ENCODE measurements at places on chromosomes 6 and 20.
A peak's percentile ranks its signal among the peaks of the same experiment; 100 is the strongest.

- no peak for DNase-seq
Observed at GRCh38 chr20:40192081-40192480, 497.0 kb downstream of the MAFB start.

DNA sequence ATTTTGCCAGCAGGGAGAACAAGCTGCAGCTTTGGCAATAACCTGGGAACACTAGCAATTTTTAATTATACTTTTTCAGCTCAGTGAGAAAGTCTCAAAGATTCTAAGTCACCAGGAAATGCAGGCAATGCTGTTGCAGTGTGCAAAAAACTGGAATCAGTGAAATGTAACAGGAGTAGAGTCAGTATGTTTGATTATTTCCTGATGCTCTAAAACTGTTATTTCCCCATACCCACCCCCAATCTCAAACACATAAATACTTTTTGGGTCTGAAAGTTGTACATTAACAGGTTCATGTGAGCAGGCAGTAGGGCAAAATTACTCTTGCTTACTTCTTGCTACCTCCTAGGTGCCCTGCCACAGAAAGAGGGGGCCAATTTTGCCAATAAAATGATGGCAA is 65.4 kb upstream of the BEND6 start:
- no peak for DNase-seq

- DNase-seq, result no peak
Observed at GRCh38 chr6:5315881-5316280, 54.6 kb downstream of the FARS2 start.

DNA sequence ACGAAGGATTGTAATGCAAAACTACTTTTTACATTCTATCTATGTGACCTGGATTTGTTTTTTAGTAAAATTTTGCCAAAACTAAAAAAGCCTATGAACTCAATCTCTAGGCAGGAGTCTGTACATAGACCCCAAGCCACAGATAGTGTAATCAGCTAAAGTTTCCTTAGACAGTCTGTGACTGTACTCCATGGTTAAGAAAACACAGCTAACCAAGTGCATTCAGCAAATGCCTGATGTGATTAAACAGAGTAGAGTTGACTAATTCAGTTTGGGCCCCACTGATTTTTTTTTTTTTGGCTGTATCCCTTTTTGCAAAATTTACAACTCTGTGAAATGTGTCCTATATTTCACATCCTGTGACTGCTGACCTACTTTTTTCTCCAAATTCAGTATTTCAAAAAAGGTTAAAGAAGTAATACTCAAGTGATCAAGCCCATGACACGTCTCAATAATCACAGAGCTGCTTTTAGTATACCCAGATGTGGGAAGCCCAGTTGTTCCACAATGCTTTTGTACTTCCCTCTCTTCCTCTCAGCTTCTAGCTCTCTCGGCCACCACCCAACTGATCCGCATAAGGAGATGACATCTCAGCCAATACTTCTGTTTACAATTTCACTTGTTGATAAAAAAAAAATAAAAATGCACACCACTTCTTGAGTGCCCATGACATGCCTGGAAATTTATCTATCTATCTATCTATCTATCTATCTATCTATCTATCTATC is 108.8 kb upstream of the TBX18 start:
- no peak for DNase-seq

DNA sequence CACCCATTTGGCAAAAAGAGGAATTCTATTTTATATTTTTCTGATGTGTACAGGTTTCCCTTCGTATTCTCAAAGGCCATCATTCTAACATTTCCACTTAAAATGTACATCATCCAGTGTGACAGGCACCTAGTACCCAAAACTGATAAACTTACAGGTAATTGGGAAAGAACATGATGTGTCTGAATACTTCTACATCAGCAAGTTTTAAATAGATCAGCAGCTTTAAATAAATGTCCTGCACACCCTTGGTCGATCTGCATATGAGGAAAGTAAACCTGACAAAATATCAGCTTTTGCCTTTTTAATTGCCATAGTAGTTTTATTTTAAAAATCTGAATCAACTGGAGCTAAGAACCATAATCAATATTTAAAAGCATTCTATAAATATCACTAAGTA is 26.5 kb downstream of the TOMM6 start:
- no peak for DNase-seq

GRCh38 chr20:62203378-62204030 is 16.6 kb downstream of the HRH3 start:
- no peak for DNase-seq

DNA sequence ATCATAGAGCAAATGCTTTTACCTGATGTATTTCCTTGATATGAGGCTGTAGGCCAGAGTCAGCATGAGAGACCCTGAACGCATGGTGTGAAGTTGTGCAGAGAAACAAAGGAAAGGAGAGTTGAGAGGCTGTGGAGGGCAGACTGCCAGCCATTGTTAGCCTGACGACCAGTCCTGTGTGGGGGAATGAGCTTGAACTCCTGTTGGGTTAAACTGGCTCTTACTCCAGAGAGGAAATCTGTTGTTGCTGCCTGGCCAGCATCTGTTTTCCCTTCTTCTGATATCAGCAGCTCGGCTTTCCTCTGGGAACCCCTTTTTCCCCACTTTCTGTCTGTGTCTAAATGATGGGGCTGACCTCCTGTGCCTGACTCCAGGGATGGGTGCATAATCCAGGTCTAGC is 158.2 kb upstream of the ZFP64 start:
- DNase-seq, result no peak

GRCh38 chr20:5696011-5696559 is 54.1 kb upstream of the SHLD1 start:
- no peak for DNase-seq

DNA sequence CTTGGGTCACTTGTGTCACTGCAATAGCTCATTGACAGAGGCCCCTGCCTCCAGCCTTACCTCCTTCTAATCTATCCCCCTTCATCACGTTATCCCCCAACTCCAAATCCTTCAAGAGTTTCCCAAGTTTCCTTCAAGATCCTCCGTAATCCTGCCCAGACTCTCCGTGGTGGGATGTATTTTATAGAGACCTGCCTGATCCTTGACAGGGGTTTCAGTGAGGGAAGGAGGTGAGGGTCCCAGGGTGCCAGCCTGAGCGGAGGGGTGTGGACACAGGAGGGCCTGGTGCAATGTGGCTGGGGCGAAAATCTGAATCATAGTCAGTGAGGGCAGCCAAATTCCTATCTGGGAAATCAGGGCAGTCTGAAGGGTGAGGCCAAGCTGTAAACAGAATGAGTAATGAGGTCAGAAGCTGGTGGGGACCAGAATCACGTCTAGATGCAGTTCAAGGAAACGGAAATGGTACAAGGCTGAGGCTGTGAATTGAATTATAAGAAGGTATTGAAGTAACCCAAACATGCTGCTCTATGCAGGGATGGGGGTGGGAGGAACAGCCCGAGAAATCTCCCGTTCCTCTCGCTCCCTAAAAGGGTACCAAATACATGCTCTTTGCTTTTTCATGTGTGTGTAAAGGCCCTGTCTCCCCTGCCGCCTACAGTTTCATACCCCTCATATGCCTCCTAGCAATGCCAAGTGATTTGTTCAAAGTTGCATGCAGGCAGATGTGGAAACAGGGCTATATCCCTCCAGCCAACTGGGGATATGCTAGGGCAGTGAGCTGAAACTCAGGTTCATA is 35.4 kb upstream of the PIM1 start:
- DNase-seq, result peak; percentile 5
